Naive thymus-derived CD8-positive, alpha-beta T cell (primary cell): ENCODE measurements at places on chromosomes 4 and X. TPM values are rescaled to one million over a fixed set of nuclear protein-coding genes. Genes with fewer than 3 reads are reported as not detected.

- H3K4me1 ChIP-seq = no peaks in the 10 kb centered on the region
- no peak overlapping the region for H3K27ac ChIP-seq
- no peak overlapping the region for H3K4me3 ChIP-seq
- no peaks in the 10 kb centered on the region for H3K36me3 ChIP-seq
Measured at GRCh38 chrX:104745152-104745551, 179.2 kb downstream of the IL1RAPL2 start.

CFAP99 gene
- not detected for total RNA-seq

DNA sequence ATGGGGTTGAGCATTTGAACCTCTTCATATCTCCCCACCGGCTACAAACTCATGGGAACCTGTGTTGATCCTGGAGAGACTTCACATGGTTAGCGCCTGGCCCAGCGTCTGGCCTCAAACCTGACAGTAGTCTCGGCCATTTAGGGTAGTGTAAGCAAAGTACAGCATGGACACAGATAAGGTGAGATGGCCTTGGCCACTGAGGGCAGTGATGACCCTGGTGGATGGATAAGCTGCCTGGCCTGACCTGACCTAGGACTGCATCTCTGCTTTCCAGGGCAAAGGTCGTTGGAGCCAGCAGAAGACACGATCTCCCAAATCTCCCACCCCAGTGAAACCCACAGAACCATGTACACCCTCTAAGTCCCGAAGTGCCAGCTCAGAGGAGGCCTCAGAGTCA is 51.7 kb downstream of the BCORL1 start:
- H3K4me3 ChIP-seq = no peak overlapping the region
- H3K27me3 ChIP-seq = no peaks in the 10 kb centered on the region
- peaks cover 27% of the 10 kb centered on the region for H3K36me3 ChIP-seq
- H3K4me1 ChIP-seq = no peaks in the 10 kb centered on the region

GRCh38 chr4:16731776-16732380 is 166.6 kb downstream of the LDB2 start:
- H3K4me3 ChIP-seq = no peak overlapping the region
- H3K27ac ChIP-seq = no peak overlapping the region
- peaks cover 5% of the 10 kb centered on the region for H3K36me3 ChIP-seq
- no peaks in the 10 kb centered on the region for H3K4me1 ChIP-seq
- no peak for DNase-seq
- peaks cover 10% of the 10 kb centered on the region for H3K27me3 ChIP-seq
